Endothelial cell (in vitro differentiated cells): ENCODE measurements at places on chromosomes 1 and 21.

- H3K4me1 ChIP-seq, result peaks cover 12% of the 10 kb centered on the region
- no peak for DNase-seq
- no peaks in the 10 kb centered on the region for H3K27me3 ChIP-seq
These were observed 256.7 kb upstream of the KIAA0040 start for GRCh38 chr1:175449306-175449705.

DNA sequence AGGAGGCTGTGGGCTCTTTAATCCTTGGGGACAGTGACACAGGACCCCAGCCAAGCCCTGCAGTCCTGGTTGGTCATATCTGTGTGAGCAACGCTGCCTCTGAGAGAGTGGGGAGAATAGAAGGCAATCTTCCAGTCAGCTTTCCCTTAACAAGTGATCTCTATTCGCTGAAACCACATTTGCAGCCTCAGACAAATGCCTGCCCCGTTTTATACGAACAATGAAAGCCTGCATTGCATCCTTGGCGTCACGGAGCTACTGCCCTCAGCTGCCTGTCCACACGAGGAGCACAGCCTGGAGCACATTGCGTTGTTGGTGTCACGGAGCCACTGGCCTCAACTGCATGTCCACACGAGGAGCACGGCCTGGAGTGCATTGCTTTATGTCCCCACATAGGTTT is 150.2 kb upstream of the ARHGEF16 start:
- no peaks in the 10 kb centered on the region for H3K4me1 ChIP-seq
- H3K4me3 ChIP-seq, result no peak overlapping the region
- DNase-seq, result no peak

DNA sequence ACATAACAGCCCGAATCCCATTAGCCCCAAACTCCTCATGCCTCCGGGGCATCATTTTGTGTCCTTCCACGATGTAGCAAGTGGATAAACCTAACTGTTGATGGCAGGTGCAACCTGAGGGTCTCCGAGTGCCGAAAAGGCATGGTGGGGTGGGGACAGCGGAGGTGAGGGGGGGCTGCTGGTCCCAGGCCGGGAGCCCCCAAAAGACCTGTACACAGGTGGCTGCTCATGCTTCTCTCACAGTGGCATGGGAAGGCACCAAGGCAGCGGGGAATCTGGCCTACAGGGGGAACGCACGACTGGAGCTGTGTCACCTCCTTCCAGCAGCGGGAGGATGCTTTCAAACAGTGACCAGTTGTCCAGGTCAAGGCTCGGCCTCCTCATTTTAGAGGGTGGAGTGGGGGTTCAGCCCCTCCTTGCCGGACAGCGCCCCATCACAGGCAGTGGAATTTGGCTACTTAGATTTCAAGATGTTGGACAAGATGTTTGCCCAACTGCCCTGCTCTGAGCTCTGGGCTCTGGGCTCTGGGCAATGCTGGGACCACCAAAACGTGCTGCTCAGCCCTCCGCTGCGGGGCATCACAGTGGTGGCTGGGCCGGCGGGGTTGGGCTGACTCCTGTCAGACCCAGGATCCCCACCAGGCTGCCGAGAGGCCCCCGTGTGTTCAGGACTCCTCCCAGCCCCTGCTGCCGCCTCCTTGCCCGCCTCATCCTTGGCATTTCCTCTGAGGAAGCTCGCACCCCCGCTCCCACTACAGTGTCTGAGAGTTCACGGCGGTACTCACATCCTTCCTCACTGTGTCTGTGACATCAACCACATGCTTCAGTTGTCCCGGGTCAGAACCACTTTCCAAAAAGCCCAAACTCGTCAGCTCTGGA is 7.6 kb downstream of the DNMT3L start:
- peaks cover 3% of the 10 kb centered on the region for H3K4me1 ChIP-seq
- H3K36me3 ChIP-seq, result no peaks in the 10 kb centered on the region
- H3K4me3 ChIP-seq, result no peak overlapping the region
- H3K27me3 ChIP-seq, result no peaks in the 10 kb centered on the region
- no peak for DNase-seq

GRCh38 chr1:159941591-159942560 is 3.5 kb downstream of the IGSF9 start:
- H3K4me3 ChIP-seq, result no peak overlapping the region
- no peaks in the 10 kb centered on the region for H3K36me3 ChIP-seq
- no peak for DNase-seq
- peak overlapping the region; percentile 45 for H3K27ac ChIP-seq

GRCh38 chr1:220791285-220791684 is 4.6 kb downstream of the MTARC1 start:
- H3K27ac ChIP-seq, result no peak overlapping the region
- H3K4me3 ChIP-seq, result no peak overlapping the region
- H3K4me1 ChIP-seq, result no peaks in the 10 kb centered on the region
- H3K36me3 ChIP-seq, result no peaks in the 10 kb centered on the region

GRCh38 chr1:239437822-239438221 is 51.5 kb downstream of the CHRM3 start:
- DNase-seq, result no peak
- H3K27ac ChIP-seq, result no peak overlapping the region
- H3K36me3 ChIP-seq, result peaks cover 4% of the 10 kb centered on the region
- peaks cover 1% of the 10 kb centered on the region for H3K27me3 ChIP-seq
- peaks cover 20% of the 10 kb centered on the region for H3K4me1 ChIP-seq

DNA sequence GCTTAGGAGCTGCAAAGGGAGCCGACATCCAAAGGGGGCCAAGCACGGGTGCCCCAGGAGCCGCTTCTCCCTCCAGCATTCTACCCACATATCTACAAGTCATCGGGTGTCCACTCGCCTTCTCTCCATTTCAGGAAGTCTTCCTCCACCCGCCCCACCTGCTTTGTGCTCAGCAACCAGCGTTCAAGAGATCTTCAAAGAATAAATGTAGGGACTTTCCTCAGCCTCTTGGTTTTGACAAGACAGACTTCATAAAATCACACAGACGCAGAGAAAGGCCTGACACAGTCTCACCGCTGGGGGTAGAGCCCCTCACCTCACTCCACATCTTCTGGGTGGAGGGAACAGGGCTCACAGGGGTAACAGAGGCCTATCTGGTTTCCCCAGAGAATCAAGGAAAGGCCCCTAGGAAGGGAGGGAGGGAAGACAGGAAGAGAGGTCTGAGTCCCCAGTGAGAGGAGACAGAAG is 49.5 kb downstream of the SSBP3 start:
- H3K36me3 ChIP-seq, result peaks cover 7% of the 10 kb centered on the region
- DNase-seq, result no peak
- peak overlapping the region; percentile 97 for H3K27ac ChIP-seq
- H3K4me1 ChIP-seq, result peaks cover 66% of the 10 kb centered on the region

DNA sequence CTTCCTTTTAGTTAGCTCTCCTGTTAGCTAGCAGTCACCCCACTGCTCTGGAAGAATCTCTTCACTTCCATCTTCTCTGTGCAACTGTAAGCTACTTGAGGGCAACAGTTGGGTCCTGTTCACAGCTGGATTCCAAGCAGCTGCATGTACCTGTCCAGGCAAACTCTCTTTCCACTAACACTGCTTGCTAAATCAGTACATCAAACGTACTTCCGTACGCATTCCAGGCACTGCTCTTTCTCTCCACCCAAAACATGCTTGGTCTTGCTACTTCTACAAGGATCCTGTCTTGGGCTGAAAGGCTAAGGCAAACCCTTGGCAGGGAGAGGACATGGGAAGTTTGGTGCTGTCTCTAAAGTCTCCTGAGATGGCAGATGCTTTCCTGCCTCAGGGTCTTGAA is 139.2 kb upstream of the CACNA1E start:
- peaks cover 14% of the 10 kb centered on the region for H3K27me3 ChIP-seq
- H3K36me3 ChIP-seq, result no peaks in the 10 kb centered on the region
- no peak overlapping the region for H3K4me3 ChIP-seq
- H3K4me1 ChIP-seq, result peaks cover 6% of the 10 kb centered on the region
- DNase-seq, result no peak

DNA sequence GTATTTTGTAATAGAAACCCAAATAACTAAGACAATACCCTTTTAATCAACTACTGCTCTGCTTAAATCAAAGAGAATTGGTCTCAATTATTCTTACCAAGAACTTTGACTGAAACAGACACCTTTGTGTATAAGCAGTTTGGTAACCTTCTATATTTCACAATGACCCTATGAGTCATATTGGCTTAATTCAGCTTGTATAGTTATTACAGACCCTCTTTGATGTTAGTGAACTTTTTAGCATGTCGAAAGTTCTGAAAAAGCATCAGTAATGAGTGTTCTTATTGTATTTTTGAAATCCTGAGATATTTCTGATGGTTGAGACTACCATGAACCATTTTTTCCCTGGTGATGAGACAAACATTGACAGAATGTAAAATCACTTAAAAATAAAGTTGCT is 43.3 kb upstream of the RABGAP1L start:
- H3K27ac ChIP-seq, result no peak overlapping the region
- no peaks in the 10 kb centered on the region for H3K36me3 ChIP-seq
- H3K4me3 ChIP-seq, result no peak overlapping the region
- H3K27me3 ChIP-seq, result no peaks in the 10 kb centered on the region
- DNase-seq, result no peak

DNA sequence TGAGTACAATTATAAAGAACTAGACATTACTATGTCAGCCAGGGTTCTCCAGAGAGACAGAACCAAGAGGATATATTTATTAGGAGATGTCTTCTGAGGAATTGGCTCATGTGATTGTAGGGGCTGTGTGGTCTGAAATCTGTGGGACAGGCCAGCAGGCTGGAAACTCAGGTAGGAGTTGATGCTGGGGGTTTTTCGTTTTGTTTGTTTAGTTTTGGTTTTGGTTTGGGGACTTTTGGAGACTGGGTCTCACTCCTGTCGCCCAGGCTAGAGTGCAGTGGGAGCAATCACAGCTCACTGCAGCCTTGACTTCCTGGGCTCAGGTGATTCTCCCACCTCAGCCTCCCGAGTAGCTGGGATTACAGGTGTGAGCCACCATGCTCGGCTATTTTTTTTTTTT is 132.9 kb upstream of the ERRFI1 start:
- H3K4me3 ChIP-seq, result no peak overlapping the region
- no peak for DNase-seq
- no peak overlapping the region for H3K27ac ChIP-seq
- no peaks in the 10 kb centered on the region for H3K36me3 ChIP-seq
- H3K4me1 ChIP-seq, result peaks cover 3% of the 10 kb centered on the region
- H3K27me3 ChIP-seq, result peaks cover 6% of the 10 kb centered on the region

DNA sequence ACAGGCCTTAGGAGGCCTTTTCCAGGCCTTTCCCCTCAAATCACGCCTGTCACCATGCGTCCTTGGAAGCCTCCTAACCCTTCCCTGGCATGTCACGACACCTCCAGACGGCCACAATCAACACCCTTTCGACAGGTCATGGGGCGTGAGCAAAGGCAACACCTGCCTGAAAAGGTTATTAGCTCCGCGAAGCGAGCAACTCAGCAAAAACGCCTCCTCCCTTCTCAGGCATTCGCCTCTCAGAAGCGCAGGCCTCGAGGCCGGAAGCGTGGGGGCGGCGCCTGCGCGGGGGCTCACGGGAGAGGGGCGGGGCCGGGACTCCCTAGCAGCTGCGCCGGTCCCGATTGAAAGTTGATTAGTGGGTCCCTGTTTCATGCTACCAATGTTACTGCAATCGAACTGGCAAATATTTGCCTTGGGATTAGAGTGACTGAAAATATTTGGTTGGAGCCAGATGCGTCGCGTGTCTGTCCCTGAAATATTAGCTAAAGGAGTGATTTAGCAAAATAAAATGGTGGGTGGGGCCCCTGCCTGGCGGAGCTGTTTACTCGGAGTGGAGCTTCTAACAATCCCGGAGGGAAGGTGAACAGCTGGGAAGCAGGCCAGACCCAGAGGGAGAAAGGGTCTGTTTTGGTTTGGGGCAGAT is 44.9 kb downstream of the GFI1 start:
- no peak overlapping the region for H3K27ac ChIP-seq
- no peak for DNase-seq
- H3K36me3 ChIP-seq, result no peaks in the 10 kb centered on the region
- no peak overlapping the region for H3K4me3 ChIP-seq

DNA sequence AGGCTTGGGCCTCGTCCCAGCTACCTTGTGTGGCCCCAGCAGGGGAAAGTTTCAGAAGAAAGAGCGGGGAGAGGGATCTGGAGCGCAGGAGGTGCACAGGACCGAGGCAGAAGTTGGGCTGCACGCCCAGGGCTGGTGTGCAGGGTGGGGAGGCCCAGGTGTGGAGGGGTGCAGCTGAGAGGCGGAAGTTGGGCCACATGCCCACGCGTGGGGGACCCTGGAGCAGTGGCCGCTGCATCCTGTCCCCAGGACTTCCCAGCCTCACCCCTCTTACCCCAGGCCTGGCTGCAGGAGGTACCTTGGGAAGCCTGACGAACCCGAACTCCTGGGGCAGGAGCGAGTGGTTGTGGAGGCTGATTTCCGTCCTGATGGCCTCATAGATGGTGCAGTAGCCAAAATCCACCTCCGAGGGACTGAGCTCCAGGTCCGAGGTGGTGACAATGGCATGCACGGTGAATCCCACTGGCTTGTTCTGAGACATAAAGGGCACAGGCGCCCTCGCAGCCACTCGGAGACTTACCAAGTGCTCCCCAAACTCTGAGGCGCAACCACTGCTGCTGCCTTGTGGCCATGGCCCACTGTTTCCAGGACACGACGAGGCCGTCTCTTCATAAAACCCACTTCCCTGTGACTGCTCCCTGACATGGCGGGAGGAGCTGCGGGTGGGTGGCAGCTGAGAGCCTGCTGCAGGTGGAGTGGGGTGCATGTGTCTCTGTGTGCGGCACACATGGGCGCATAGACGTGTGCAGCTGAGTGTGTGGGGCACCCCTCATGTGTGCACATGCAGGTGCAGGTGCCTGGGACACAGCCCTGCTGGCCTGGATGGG is 20.4 kb upstream of the TMEM52 start:
- peaks cover 1% of the 10 kb centered on the region for H3K27me3 ChIP-seq
- no peaks in the 10 kb centered on the region for H3K4me1 ChIP-seq
- no peak for DNase-seq
- no peaks in the 10 kb centered on the region for H3K36me3 ChIP-seq

GRCh38 chr21:29449306-29449950 is 150.7 kb downstream of the BACH1 start:
- no peak for DNase-seq
- no peak overlapping the region for H3K27ac ChIP-seq
- no peaks in the 10 kb centered on the region for H3K27me3 ChIP-seq
- no peaks in the 10 kb centered on the region for H3K36me3 ChIP-seq

- no peak overlapping the region for H3K4me3 ChIP-seq
- H3K36me3 ChIP-seq, result no peaks in the 10 kb centered on the region
- no peaks in the 10 kb centered on the region for H3K4me1 ChIP-seq
- no peak for DNase-seq
These were observed 7.0 kb downstream of the TDRD5 start for GRCh38 chr1:179598631-179599030.

- no peak overlapping the region for H3K27ac ChIP-seq
- DNase-seq, result no peak
- no peaks in the 10 kb centered on the region for H3K27me3 ChIP-seq
- no peaks in the 10 kb centered on the region for H3K36me3 ChIP-seq
These were observed 32.0 kb upstream of the AGL start for GRCh38 chr1:99818063-99818699.

- no peaks in the 10 kb centered on the region for H3K27me3 ChIP-seq
- no peak overlapping the region for H3K4me3 ChIP-seq
- peak overlapping the region; percentile 59 for H3K27ac ChIP-seq
- peaks cover 14% of the 10 kb centered on the region for H3K4me1 ChIP-seq
These were observed 72.5 kb upstream of the TNFSF18 start for GRCh38 chr1:173122958-173123852.

GRCh38 chr1:236502579-236502971 is 21.2 kb upstream of the LGALS8 start:
- no peak for DNase-seq
- H3K36me3 ChIP-seq, result no peaks in the 10 kb centered on the region
- H3K27ac ChIP-seq, result peak overlapping the region; percentile 99

GRCh38 chr1:32246888-32247273 is at the start of gene FAM167B:
TSS of gene FAM167B (plus strand) at chr1:32247222. CDS start at chr1:32247422, 200 bp downstream.
- DNase-seq, result no peak
- peaks cover 2% of the 10 kb centered on the region for H3K36me3 ChIP-seq
- H3K27ac ChIP-seq, result peak within 1 kb of the TSS; percentile 71
- H3K4me1 ChIP-seq, result peaks cover 42% of the 10 kb centered on the region
- H3K27me3 ChIP-seq, result peaks cover 14% of the 10 kb centered on the region
